ENCODE measurements at places on chromosomes 1 and 21.

GRCh38 chr1:109914587-109915240 lies 4.1 kb downstream of the CSF1 start:
- DNase-seq: no peak

- no peak for DNase-seq
Observed at GRCh38 chr1:231612393-231613089, 14.0 kb upstream of the DISC1 start.

GRCh38 chr1:201181726-201182125 lies 8.9 kb upstream of the IGFN1 start:
- DNase-seq: no peak

GRCh38 chr1:221174330-221174993 lies 295.2 kb downstream of the HLX start:
- DNase-seq: peak; percentile 23

DNA sequence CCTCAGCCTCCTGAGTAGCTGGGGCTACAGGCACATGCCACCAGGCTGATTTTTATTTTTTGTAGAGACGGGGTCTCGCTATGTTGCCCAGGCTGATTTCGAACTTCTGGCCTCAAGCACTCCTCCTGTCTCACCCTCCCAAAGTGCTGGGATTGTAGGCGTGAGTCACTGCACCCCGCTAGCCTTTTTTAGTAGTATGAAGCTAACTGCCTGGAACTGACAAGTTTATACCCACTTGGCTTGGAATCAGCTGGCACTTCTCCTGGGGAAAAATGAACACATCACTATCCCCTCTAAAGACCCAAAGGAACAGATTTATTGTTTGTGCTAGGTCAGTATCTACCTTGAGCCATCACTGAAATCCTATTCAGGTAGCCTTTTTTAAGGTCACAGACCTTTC lies 19.0 kb downstream of the TMEM63A start:
- no peak for DNase-seq

GRCh38 chr1:32917521-32917920 lies 16.3 kb upstream of the TMEM54 start:
- DNase-seq: no peak

GRCh38 chr21:16571594-16571993 lies 841.8 kb downstream of the USP25 start:
- DNase-seq: no peak

GRCh38 chr1:248828845-248829244 lies 3.1 kb upstream of the SH3BP5L start:
- DNase-seq: no peak

- DNase-seq: peak; percentile 45
Observed at GRCh38 chr1:204307334-204307883, 52.3 kb downstream of the PLEKHA6 start.
